ENCODE measurements at places on chromosomes 1 and 21.

DNA sequence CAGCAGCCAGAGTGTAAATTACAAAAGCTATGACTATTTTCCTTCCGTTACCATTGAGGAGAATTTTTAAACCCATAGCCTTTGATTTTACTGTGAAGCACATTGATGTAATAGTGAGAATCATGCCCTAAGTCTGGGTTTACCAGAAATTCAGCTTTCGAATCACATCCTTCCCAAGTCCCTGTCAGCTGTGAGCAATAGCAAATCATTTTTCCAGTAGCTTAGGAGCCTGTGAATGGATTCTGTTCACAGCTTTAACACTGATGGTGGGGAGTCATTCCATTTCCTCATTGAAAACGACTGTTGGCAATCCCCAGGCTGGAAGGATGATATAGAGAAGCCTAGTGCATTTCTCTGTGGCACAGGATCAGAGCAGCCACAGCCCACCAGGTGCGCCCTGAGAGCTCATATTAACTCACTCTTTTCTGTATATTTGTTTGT is 82.2 kb upstream of the C1orf105 start:
- no peak for DNase-seq

DNA sequence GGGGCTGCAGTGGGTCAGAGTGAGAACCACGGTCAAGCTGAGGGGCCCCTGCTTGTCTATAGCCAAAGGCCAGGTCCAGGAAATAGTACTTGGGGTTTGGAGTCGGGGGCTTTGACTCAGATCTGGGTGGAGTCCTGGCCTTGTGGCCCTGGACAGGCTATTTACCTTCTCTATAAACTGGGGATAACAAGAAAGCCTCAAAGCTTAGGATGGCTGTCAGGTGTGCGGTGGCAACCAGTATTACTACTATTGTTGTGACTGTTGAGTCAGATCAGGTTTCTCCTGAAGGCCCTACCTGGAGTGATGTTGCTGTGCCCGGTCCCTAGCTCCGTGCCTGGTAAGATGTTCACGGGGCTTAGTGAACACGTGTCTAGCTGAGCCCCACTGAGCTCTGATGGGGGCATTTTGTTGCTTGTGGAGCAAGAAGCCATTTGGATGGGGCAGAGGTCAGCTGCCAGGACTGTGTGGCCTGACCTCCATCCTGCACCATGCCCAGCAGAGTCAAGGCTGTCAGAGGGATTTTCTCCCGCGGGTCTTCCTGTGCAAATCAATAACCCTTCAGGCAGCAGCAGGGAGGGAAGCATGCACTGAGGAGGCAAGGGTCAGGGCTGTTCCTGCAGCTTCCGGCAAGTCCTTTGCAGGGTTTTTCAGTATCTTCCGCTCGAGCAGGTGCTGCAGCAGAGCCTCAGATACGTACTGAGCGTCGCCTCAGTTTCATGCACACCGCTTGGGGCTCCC is 170.3 kb downstream of the CAMTA1 start:
- DNase-seq: no peak

DNA sequence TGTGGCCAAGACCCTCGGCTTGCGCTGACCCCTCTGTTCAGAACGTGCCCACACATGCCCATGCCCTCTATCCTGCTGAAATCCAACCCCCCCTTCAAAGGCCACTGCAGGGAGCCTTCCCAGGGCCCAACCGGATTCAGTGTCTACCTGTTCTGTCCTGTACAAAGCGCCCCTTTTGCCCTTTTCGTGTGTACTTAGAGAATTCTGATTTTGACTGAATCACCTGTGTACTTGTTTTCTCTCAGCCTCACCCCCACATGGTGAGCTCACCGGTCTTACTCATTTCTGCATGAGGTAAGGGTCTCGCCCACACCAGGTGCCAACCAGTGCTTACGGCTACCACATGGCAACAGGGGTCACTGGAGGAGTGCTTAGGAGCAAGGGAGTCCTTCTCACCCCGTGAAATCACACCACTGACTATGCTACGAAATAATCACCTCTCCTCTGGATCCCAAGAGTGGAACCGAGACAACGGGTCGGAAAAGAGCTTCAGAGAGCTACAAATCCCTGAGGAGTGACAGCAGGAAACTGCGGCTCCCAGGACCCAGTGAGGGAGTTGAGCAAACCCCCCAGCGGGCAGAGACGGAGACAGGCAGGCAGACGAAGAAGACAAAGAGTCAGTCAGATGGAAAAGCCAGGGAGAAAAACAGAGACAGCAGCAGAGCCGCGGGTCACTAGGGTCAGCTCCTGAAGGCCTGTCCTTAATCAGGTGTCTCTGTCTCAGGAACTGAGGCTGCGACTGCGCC is 2.1 kb upstream of the S100A2 start:
- peak; percentile 49 for DNase-seq

DNA sequence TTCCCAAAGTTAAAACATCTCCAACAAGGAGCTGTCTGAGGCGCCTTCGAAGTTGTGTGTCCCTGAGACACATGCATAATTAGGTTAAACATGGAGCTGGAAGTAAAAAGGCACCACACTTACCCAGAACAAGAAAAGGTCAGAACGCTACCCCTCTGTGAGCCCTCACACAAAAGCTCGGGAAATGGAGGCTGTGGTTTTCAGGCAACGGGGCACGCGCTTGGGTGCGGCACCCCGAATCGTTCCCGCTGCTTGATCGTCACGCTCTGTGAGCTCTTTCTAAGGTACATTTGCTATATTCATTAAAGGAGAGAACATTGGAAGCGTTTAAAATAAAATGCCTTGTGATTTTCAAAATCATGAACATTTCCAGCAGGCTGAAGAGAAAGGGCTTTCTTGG is 12.5 kb downstream of the CAPN8 start:
- no peak for DNase-seq

GRCh38 chr1:6588893-6589520 is 9.2 kb downstream of the ZBTB48 start:
- no peak for DNase-seq
